Activated CD4-positive, alpha-beta T cell treated with anti-CD3 and anti-CD28 coated beads for 4 hours (primary cell): ENCODE measurements at places on chromosomes 4 and X.

DNA sequence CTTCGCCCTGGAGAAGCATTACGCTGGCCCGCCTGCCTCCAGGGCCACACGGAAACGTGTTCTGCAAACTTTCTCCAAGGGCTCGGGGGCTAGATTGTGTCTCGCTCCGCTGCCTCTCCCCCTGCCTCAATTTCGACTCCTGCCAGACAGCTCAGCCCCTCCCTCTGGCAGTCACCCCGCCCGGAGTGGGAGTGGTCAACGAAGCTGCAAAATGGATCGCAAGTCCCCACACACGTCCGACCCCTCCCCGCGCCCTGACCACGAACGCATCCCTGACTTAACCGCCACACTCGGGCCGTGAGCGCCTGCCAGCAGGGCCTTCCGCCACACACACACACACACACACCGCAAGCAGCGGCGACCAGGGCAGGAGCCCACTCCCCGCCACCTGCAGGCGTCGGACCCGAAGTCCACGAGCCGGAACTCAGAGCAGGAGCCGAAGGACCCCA lies 47.0 kb upstream of the NKAP start:
- no peak for DNase-seq

DNA sequence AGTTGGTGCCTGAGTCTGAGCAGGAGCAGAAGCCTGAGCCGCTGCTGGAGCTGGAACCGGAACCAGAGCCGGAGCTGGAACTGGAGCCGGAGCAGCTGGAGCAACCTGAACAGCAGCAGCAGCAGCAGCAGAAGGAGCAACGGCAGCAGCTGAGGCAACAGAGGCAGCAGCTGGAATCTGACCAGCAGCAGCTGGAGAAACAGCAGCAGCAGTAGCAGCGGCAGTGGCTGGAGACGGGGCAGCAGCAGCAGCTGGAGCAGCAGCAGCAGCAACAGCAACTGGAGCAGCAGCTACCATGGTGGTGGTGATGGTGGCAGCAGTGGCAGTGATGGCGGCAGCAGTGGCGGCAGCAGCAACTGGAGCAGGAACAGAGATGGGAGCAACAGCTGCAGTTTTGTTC lies 61.5 kb downstream of the AMOT start:
- DNase-seq, result no peak

DNA sequence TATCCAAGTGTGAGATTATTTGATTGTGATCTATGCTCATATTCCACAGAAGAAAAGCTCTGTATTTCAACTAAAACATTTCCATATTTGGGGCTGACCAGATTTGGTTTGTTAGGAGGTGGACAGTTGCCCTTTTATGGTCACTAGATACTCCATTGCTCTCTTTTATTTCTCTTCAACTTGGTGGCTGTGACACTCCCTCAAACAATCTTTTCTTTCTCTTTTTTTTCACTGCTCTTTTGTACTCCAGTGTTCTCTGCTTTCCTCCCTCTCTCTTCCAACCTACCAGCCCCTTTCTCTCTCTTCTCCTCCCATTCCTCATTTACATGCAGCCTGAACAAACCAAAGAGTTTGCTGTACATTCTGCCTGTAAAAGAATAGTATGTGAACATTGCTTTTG lies 48.8 kb downstream of the RBPJ start:
- no peak for DNase-seq

DNA sequence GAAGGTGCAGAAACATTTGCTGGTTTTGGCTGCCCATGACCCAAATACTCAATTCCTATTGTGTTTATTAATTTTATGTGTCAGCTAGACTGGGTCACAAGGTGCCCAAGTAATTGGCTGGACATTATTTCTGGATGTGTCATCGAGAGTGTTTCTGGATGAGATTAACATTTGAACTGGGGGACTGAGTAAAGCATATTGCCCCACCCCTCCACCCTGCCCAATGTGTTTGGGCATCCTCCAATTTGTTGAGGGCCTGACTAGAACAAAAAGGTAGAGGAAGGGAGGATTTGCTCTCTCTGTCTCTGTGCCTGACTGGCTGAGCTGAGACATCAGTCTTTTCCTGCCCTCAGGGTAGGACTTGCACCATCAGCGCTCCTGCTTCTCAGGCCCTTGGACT lies 29.7 kb upstream of the LCORL start:
- no peak for DNase-seq

- DNase-seq, result no peak
Measured at GRCh38 chr4:94649381-94650133, 108.2 kb upstream of the BMPR1B start.

DNA sequence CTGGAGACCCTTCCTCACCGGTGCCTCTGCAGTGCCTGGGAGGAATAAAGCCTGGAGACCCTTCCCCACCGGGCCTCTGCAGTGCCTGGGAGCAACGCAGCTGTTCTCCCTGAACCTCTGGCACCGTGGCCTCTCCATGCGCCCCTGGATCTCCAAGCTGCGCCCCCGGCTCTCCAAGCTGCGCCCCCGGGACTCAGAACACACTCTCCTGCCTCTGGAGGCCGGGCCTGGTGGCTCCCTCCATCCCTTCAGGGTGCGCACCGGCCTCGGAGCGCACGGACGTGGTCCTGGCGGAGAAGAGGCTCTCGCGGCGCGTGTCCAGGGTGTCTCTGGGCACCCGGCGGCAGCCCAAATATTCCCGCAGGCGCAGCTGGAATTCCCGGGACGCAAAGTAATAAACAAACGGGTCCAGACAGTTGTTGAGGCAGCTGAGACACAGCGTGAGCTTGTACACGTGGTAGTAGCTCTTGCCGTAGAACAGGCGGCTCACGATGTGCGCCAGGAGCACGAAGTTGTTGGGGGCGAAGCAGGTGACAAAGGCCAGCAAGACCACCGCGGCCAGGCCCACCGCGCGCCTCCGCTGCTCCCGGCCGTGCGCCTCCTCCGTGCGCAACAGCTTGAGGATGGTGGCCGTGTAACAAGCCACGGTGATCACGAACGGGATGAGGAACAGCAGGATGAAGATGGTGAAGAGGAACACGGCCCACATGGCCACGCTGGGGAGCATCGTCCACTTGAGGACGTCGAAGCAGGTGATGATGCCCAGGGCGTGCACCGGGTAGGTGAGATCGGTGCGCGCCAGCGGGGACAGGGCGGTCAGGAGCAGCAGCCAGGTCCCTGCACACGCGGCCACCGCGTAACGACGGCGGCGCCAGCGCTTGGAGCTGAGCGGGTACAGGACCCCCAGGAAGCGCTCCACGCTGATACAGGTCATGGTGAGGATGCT lies 12.8 kb upstream of the ASMTL start:
- DNase-seq, result no peak

- no peak for DNase-seq
Measured at GRCh38 chrX:10090319-10090718, 66.5 kb upstream of the CLCN4 start.

DNA sequence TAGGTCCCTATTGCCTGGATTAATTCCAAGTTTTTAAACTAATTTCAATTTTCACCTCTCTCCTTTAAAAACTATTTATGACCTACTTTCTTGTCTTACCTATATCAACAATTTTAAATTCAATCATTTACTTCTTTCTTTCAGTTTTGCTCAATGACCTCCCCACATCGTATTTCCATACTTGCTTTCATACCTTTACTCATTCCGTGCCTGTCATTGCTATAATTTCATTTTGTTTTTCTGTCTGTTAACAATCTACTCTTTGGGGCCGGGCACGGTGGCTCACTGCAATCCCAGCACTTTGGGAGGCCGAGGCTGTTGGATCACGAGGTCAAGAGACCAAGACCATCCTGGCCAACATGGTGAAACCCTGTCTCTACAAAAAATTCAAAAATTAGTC lies 781.1 kb downstream of the FSTL5 start:
- no peak for DNase-seq

DNA sequence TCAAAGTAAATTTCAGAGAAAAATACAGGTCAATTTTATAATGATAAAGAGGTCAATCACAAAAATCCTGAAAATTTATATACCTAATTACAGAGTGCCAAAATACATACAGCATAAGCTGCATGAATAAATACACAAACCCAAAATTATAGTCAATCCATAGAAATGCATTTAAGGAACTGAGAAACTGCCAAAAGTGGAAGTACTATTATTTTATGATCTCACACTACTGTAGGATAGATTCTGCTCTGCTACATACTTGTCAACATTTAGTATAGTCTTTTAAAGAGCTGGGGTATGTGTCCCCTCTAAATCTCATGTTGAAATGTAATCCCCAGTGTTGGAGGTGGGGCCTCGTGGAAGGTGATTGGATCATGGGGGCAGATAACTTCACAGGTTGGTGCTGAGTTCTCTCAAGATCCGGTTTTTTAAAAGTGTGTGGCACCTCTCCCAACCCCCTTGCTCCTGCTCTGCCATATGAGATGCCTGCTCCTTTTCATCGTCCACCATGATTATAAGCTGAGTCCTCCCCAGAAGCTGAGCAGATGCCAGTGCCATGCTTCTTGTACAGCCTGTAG lies 31.8 kb downstream of the CHIC2 start:
- DNase-seq, result no peak
